NCI-H748 treated with DMSO at 0.1 percent for 48 hours (cell line): ENCODE measurements at places on chromosomes 12 and 14.

GRCh38 chr14:105748204-105748578, 221.8 kb downstream of the TMEM121 start:
- DNase-seq, result no peak

GRCh38 chr14:70902184-70902583, 5.1 kb upstream of the PCNX1 start:
- DNase-seq, result no peak

DNA sequence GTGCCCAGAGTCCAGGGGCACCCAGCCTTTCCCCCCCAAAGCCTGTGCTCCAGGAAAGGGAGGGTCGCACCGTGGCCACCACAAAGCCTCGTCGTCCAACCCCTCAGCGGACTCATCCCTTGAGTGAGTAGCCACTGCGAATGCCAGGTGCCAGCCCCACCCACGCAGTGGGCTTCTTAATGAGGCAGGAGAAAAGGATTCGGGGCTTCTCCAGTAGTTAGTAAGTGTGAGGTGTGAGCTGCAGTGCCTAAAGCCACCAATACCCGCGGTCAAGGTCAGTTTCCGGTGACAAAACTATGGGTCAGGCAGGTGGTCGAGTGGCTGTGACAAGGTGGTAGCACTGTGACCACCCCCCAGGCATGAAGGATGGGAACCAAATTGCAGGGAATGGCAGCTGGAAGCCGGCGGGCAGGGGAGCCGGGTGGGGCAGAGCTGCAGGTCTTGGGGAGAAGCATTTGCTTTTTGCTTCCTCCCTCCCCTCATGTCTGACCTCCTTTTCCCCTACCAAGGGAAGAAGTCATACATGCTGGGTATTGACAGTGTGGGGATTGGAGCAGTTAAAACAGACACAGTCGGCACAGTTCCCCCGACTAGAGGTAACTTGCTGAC, 8.0 kb downstream of the RAN start:
- no peak for DNase-seq

- no peak for DNase-seq
Observed at GRCh38 chr14:71181215-71182003, 274.1 kb downstream of the PCNX1 start.

DNA sequence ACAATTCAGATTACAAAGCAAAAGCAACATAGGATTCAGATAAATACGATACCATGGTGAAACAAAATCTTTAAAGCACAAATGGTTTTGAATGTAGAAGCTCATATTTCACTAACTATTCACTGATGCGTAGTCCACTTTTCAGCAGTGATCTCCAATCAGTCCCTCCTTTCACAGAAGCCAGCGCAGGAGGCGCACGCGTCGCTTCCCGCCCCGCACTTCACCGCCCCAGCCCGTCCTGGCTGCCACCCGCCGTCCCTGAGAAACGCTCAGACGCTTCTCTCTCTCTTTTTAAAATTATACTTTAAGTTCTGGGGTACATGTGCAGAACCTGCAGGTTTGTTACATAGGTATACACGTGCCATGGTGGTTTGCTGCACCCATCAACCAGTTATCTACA, 19.8 kb upstream of the CHFR start:
- DNase-seq, result no peak

- DNase-seq, result no peak
Observed at GRCh38 chr12:121894633-121895032, 6.0 kb downstream of the PSMD9 start.

DNA sequence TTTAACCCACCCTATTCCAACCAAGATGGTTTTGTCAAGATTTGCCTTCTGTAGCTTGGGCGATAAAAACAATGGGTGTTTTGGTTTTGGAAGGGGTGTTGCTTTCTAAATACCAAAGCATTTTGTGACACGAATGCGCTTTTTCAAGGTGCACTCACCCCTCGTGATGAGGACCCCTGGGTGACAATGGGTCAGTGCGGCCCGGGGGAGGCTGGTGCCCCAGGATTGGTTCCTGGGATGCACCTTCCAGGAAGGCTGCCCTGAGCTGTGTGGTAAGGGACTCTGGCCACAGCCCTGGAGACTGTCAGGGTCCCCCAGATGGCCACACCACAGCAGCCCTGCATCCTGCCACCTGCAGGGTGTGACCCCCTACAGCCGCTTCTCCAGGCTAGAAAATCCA, 180.6 kb upstream of the MYL2 start:
- no peak for DNase-seq

DNA sequence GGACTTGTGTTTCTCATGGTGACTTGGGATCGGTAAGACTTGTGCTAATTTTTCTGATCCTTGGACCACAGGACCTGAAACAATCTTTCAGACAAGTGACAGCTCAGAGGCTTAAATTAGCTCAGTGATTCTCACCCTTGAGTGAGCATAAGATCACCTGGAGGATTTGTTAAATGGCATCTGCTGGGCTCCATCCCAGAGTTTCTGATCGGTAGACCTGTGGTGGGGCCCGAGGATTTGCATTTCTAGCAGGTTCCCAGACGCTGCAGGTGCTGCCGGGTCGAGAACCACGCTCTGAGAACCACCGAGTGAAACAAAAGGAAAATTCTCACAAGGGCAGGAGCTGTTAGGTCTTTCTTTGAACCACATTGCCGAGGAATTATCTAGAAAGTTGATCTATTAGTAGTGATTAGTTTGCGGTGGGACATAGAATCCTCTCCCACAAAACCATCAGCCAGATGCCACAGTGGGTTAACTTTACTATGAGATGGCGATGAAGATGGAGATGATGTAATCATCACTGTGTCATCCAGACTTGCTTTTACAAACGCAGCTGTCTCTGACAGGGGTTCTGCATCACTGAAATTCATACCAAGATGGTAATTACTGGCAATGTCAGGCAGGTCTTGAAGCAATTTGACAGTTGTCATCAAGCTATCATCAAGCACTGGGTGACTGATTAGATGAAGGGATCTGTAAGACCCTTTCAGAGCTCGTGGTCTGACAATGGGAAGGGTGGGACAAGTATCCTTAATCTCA, 184.0 kb downstream of the AACS start:
- no peak for DNase-seq

DNA sequence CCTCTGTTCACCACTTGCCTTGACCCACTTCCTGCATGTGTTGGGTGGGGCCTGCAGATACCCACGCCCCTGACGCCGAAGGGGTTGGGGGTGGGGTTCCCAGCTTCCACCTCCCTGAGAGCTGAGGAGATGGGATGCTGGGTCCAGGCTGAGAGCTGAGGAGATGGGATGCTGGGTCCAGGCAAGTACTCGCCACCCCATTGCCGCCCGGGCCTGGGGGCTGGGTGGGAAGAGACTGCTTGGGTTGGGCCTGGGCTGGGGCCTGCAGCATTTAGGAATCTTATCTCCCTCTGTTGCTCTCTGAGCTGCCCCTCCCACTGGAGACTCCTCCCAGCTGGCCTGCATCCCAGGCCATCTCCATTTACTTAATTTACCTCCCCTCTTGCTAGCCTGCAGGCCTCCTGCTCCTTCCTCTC, 17.4 kb downstream of the TEAD4 start:
- no peak for DNase-seq

GRCh38 chr12:3795066-3795465, 42.2 kb upstream of the CRACR2A start:
- no peak for DNase-seq
